ENCODE measurements at places on chromosomes 4 and X.

GRCh38 chrX:78603908-78604307, 55.2 kb downstream of the RTL3 start:
- no peak for DNase-seq

DNA sequence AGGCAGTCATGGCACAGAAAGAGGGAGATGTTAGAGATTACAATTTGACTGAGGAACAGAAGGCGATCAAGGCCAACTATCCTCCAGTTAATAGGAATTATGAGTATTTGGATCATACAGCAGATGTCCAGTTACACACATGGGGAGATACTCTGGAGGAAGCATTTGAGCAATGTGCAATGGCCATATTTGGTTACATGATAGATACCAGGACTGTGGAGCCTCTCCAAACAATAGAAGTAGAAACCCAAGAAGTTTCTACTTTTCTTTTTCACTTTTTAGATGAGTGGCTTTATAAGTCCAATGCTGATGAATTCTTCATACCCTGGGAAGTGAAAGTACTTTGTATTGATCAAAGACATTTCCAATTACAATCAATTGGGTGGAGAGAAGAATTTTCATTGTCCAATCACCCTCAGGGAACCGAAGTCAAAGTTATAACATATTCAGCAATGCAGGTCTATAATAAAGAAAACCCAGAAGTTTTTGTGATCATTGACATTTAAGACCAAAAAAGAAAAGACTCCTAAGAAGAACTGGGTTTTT, 139.1 kb downstream of the MAB21L2 start:
- DNase-seq: no peak

DNA sequence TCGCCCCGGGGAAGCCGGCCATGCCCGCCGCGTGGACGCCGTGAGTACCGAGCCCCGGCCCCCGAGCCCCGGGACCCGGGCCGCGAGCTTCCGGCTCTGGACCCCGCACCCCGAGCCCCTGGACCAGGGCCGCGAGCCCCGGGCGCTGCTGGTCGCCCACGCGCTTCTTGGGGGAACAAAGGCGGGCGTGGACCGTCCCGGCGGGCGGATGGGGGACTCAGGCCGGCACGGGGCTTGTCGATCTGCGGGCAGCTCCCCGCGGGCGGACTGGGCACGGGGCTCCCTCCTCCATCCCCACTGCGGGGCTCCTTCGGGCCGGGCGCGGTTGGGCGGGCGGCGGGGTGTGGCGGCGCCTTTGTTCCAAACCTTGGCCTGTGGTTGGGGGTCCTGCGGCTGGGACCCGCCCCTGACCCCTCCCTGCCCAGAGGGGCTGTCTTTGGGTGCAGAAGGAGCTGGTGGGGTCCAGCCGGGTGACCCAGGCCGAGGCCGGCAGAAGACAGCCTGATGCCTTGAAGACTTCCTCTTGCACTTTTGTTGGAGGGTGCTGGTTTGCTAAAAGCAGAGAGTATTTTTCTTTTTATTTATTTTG, 25.2 kb upstream of the ADD1 start:
- DNase-seq: peak; percentile 63

GRCh38 chr4:10074076-10074766, 42.4 kb downstream of the WDR1 start:
- no peak for DNase-seq

DNA sequence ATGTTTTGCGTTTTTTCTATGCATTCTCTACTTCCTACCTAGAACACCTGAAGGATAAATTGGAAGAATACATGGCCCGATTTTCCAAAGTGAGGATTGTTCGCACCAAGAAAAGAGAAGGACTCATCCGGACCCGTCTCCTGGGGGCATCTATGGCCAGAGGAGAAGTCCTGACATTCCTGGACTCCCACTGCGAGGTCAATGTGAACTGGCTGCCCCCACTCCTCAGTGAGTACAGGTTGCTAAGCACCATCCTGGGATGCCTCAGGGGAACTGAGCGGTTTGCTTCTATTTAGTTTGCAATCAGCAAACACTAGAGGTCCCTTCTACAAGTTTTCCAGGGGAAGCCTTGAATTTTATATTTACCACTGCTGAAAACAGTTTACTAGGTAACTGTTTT, 359.3 kb upstream of the GALNT7 start:
- DNase-seq: no peak

GRCh38 chr4:3384771-3385710, 56.7 kb upstream of the HGFAC start:
- DNase-seq: no peak

All from GM03348 (cell line).